ENCODE measurements at places on chromosomes 7 and 10.

- no peak overlapping the region for H3K4me3 ChIP-seq
- no peaks in the 10 kb centered on the region for H3K36me3 ChIP-seq
- no peaks in the 10 kb centered on the region for H3K27me3 ChIP-seq
- H3K4me1 ChIP-seq: no peaks in the 10 kb centered on the region
- DNase-seq: no peak
Measured at GRCh38 chr10:97356318-97356914, 21.9 kb upstream of the FRAT2 start.

GRCh38 chr7:155414547-155415492 lies 43.1 kb upstream of the EN2 start:
- DNase-seq: no peak
- no peaks in the 10 kb centered on the region for H3K4me1 ChIP-seq
- no peak overlapping the region for H3K27ac ChIP-seq
- peaks cover 67% of the 10 kb centered on the region for H3K27me3 ChIP-seq
- no peaks in the 10 kb centered on the region for H3K36me3 ChIP-seq

- H3K4me1 ChIP-seq: no peaks in the 10 kb centered on the region
- H3K36me3 ChIP-seq: no peaks in the 10 kb centered on the region
- no peak for DNase-seq
- H3K27me3 ChIP-seq: no peaks in the 10 kb centered on the region
- H3K27ac ChIP-seq: no peak overlapping the region
- no peak overlapping the region for H3K4me3 ChIP-seq
Measured at GRCh38 chr7:71096351-71096750, 35.6 kb upstream of the GALNT17 start.

- peak; percentile 62 for DNase-seq
- peak within 1 kb of the TSS; percentile 97 for H3K4me3 ChIP-seq
- no peaks in the 10 kb centered on the region for H3K36me3 ChIP-seq
- H3K4me1 ChIP-seq: peaks cover 16% of the 10 kb centered on the region
Measured at GRCh38 chr7:33109005-33109757, at the start of gene RP9. RP9 (minus strand) TSS chr7:33109404; CDS start chr7:33109372, 32 bp downstream.

DNA sequence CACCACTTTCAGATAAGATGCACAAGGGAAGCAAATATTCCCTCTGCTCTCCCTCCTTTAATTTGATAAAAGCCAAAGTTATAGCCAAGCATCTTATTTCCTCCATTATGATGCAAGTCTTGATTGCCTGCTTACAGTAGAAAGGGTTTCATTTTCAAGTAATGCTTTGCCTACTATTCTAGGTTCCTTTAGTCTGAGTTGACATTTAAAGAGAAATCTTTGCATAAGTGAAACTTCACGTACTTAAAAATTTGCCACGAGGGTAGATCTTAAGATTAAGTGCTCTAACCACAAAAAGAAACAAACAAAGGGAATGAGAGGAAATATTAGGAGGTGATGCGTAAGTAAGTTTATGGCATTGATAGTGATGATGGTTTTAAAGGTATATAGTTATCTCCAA lies 78.1 kb upstream of the VWDE start:
- no peak for DNase-seq
- H3K27me3 ChIP-seq: no peaks in the 10 kb centered on the region
- H3K4me1 ChIP-seq: no peaks in the 10 kb centered on the region
- no peak overlapping the region for H3K4me3 ChIP-seq
- no peaks in the 10 kb centered on the region for H3K36me3 ChIP-seq

DNA sequence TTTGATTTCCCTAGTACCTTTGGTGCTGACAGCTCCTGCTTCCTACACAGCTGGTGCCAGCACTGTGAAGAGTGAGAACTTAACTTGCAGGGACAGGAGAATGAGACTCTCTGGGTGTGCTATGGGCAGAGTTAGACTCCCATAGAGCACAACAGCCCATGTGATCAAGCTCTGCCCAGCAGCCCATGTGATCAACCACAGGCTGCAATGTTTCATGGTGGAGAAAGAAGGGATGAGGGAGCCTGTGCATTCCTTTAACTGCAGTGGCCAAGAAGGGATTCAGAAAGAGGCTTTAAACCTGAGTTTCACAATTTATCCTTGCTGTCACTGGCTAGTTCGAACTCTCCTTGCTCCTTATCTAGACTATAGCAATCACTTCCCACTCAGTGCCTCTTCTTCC lies 10.0 kb upstream of the MEST start:
- H3K4me1 ChIP-seq: no peaks in the 10 kb centered on the region
- H3K27me3 ChIP-seq: no peaks in the 10 kb centered on the region

DNA sequence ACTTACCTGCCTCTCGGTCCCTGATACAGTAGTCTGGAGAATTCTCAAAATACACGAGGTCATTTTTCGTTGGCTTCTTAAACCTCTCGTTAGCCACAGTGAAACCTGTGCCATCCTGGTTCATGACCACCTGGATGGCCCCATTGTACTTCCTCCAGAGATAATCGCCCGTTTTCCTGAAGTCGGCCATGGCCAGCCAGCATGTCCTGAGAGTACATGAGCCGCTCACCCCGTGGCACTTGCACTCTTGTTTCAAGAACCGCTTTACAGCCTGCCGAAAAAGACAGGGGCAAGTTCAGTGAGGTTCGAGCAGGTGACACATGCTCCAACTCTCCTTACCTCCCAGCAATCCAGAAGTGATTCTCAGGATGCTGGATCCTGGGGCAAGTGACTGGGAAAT lies 25.3 kb downstream of the WNT2 start:
- DNase-seq: no peak
- no peak overlapping the region for H3K4me3 ChIP-seq
- H3K4me1 ChIP-seq: no peaks in the 10 kb centered on the region

- H3K27ac ChIP-seq: no peak overlapping the region
- H3K27me3 ChIP-seq: no peaks in the 10 kb centered on the region
- no peaks in the 10 kb centered on the region for H3K4me1 ChIP-seq
- no peak overlapping the region for H3K4me3 ChIP-seq
- no peak for DNase-seq
Measured at GRCh38 chr10:11578802-11579255, 32.6 kb downstream of the USP6NL start.

GRCh38 chr10:3290550-3290949 lies 118.0 kb upstream of the PITRM1 start:
- no peak overlapping the region for H3K27ac ChIP-seq
- no peaks in the 10 kb centered on the region for H3K4me1 ChIP-seq
- no peak overlapping the region for H3K4me3 ChIP-seq
- H3K27me3 ChIP-seq: no peaks in the 10 kb centered on the region

- peaks cover 14% of the 10 kb centered on the region for H3K4me1 ChIP-seq
- no peak overlapping the region for H3K4me3 ChIP-seq
- H3K27me3 ChIP-seq: no peaks in the 10 kb centered on the region
- H3K36me3 ChIP-seq: no peaks in the 10 kb centered on the region
- no peak for DNase-seq
- peak overlapping the region; percentile 72 for H3K27ac ChIP-seq
Measured at GRCh38 chr7:1050956-1051690, 6.8 kb downstream of the GPR146 start.

DNA sequence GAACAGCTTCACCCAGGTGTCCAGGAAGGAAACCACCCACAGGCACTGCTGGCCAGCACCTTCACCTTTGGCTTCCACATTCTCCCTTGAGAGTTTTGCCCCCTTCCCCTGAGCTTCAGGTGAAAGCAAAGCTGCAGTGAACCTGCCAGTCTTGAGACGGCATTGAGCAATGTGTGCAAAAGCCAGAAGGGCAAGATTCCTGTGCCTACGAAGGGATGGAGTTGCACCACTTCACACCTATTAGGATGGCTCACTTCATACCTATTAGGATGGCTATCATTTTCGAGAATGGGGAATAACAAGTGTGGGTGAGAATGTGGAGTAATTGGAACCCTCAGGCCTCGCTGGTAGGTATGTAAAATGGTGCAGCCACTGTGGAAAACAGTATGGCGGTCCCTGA lies 7.2 kb downstream of the HABP2 start:
- H3K36me3 ChIP-seq: no peaks in the 10 kb centered on the region
- no peak for DNase-seq
- H3K27me3 ChIP-seq: no peaks in the 10 kb centered on the region
- H3K4me3 ChIP-seq: no peak overlapping the region
- peaks cover 9% of the 10 kb centered on the region for H3K4me1 ChIP-seq

Measured in breast epithelium (tissue), 4 donors.